ENCODE measurements at places on chromosomes 7 and 10.

DNA sequence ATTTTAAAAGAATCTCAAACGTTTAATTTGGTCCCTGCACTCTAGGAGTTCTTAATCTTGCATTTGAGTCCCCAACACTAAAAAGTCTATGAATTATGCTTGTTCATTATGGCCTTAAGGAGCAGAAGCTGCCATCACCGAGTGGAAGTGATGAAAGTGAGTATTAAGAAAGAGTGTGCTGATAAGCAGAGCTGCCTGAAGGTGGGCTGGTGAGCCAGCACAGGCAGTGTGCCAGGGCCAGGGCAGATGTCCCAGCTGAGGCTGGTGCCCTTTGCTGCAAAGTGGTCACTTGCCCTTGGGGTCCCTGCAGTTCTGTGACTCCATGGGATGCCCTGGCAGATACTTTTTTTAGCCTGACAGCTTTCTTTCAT, 72.9 kb upstream of the LOXL4 start:
- DNase-seq = no peak

DNA sequence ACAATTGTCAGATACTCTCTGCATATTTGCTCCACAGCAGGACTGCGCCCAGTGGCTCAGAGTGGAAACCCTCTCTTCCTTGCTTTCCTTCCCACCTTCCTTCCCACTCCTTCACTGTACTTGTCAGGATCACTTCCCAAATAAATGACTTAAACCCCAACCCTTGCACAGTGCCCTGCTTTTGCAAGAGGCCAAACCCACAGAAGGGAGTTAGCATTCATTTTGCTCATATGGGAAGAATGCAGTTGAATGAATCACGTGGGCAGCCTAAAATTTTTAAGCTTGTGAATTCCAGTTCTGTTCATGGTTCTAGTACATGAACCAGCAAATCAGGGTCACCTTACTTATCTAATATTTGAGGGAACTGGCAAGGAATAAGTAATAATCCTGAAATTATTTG, 47.7 kb upstream of the SFMBT2 start:
- no peak for DNase-seq

DNA sequence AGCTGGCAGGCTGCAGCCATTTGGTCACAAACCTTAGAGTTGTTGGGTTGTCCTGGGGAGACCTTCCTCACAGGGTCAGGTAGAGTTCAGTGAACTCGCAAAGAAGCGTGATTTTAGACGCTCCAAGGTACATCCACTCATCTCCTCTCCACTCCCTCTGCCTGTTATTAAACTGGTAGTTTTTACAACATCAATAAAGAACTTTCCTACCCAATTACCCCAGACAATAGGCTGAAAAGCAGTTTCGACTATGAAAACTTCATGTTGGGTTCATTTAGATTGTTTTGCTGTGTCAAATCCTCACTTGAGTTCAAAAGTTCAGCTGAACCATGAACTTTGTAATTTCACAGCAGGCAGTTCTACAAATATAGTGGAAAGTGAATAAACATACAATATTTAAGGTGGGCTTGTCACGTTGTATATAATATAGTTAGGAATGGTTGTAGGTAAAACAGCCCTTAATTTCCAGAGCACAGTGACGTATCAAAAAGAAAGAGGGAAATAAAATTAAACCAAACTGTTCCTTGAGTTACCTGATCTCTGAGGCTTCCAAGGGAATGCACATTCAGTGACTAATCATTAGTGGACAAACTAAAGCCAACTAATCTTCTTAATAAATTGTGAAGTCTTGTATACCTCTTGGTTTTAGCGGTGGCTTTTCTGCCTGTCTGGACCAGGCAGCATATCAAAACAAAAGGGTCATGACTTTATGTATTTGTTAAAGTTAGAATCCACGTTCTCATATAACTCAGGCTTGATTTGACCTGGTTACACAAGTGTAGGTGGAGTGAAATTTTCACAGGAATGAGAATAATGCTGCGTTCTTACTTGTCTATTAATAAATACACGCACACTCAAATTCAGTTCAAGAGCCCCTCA, 100.5 kb downstream of the CYP26A1 start:
- no peak for DNase-seq

- no peak for DNase-seq
These were observed 4.8 kb upstream of the MKLN1 start for GRCh38 chr7:131322861-131323260.

- DNase-seq = no peak
These were observed 4.1 kb downstream of the OR2F1 start for GRCh38 chr7:143958781-143959180.

All from effector CD4-positive, alpha-beta T cell (primary cell).